ENCODE measurements at places on chromosomes 4 and X.

DNA sequence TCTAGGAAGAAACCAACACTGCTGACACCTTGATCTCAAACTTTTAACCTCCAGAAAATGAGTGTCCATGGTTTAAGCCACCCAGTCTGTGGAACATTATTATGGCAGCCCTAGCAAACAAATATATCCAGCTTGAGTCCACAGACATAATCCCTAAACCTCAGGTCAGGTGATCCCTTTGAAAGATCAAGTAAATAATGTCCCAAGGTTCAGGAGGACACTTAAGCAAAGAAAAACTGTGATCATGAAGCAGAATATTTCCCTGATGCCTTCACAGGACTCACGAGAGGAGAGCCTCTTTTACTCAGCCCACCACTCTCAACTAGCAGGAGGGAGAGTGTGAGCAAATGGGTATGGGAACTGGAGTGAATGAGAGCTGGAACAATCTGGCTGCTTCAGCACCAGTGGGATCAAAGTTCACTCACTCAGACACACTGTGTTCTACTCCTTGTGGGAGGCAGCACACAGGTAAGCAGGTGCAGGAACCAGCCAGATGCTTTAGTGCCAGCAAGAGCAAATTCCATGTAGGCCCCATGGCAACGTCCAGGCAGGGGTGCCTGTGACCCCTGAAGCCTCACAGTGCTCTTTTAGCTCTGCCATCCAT lies 608.4 kb downstream of the RAB28 start:
- DNase-seq = no peak

DNA sequence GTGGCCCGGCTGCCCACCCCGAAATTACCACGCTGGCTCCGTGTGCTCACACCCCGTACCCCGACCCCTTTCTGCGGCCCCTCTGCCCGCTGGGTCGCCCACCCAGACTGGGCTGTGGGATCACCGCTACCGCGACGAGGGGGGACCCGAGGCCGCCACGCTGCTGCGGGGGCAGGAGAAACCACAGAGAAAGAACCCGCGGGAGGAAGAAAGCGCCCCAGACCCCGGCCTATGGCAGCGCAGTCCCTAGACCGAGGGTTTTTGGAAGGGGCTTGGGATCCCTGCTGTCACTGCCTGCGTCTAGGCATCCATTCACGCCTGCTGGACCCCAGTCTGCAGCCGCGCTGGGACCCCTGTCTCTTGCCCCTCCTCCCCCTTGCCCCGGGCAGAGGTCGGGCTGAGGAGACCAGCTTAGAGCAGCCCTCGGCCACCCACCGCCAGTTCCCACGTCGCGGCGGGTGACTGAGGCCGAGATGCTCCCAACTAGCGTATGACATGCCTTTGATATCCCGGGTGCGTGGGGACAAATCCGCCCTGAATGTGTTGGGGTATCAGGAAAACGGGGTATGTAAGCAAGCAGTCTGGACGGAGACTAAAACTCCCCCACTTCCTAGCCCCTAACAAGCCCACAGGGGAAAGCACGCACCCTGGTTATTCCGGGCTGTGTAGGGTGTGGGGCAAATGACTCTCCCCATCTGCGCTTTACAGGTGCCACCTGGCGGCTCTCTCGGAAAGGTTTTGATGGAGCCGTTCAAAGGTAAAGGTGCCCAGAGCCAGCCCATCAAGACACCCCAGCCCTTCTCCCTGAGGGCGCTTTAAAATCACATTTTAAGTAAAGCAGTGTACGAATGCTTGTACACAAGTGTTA lies 862 bp upstream of the INPP4B start:
- peak; percentile 86 for DNase-seq

DNA sequence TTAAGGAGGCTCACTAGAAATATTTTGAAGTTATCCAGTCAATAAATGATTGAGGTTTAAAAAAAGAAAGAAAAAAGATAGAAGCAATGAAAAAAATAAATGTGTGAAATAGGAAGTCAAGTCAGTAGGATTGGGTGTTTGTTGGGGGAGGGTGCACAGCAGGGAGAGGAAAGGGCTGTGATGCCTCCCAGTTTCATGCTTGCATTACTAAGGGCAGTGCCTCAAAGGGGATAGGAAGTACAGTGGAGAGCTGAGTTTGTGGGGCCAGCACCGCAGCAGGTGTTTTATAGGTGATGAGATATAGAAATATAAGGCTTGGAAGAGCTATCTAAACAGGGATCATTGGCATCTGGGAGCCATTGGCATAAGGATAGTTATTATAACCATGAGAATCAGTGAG lies 919.2 kb downstream of the STIM2 start:
- DNase-seq = no peak

GRCh38 chrX:132948648-132949260 lies 9.7 kb downstream of the HS6ST2 start:
- DNase-seq = no peak

- DNase-seq = no peak
Observed at GRCh38 chr4:94333866-94334265, 8.8 kb downstream of the HPGDS start.

- DNase-seq = no peak
Observed at GRCh38 chr4:177673985-177674489, 231.8 kb upstream of the AGA start.

- peak; percentile 52 for DNase-seq
Observed at GRCh38 chrX:140918398-140919038, 83.9 kb upstream of the SPANXB1 start.

- DNase-seq = peak; percentile 94
Observed at GRCh38 chrX:10769696-10770619, 149.6 kb upstream of the MID1 start.

- no peak for DNase-seq
Observed at GRCh38 chr4:172865103-172865502, 303.5 kb upstream of the GALNT7 start.

DNA sequence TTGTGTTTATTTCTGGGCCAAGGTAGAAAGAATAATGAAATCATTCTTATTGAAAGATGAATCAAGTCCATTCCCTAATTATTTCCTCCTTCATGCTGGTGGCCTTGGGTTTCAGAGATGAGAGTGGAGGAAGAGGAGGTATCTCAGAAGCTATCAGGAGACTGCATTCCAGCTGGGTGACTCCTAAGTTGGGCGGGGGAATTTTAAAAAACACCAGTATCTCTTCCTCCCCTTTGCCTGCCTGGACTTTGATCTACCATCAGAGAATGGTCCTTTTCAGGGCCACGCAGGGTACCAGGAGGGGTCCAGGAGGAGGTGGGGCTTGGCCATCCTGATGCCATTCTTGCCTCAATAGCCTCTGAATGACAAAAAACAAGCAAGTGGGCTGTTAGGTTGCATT lies 104.4 kb downstream of the ASMT start:
- no peak for DNase-seq

DNA sequence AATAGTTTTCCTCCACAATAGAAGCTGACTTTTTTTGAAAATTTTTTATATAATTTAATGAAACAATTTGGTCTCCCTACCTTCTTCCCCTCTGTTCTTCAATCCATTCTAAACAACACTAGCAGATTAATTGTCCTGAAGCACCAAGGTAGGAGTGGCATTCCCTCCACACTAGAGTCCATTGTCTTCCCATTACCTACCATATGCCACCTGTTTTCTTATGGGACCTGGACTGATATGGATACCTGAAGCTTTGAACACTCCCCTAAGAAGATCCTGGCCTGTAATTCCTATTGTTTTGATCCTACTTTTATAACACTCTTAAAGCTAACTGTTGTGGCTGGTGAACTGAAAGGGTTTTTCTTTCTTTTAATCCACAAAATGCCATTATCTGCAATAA lies 92.0 kb downstream of the APBB2 start:
- peak; percentile 3 for DNase-seq

GRCh38 chr4:181597766-181598165 lies 645.4 kb upstream of the TENM3 start:
- DNase-seq = peak; percentile 27

- peak; percentile 82 for DNase-seq
Observed at GRCh38 chr4:89674876-89675459, 162.0 kb downstream of the SNCA start.

DNA sequence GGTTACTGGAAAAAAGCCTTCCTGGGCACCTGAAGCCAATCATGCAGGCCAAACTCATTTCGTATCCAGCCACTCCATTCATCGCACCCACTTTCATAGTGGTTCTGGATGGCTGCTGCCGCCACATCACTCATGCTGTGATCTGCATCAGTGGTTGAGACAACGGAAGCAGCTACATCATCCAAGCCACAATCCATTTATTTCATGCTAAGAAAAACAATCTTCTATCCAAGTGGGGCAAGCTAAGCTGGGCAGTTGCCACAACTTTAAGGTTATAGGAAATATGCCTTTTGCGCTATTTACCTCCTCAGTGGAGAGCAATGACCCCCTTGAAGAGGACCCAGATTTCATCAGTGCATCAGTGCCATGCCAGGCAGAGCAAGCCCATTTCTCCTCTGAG lies 124.6 kb downstream of the GRIA3 start:
- no peak for DNase-seq

DNA sequence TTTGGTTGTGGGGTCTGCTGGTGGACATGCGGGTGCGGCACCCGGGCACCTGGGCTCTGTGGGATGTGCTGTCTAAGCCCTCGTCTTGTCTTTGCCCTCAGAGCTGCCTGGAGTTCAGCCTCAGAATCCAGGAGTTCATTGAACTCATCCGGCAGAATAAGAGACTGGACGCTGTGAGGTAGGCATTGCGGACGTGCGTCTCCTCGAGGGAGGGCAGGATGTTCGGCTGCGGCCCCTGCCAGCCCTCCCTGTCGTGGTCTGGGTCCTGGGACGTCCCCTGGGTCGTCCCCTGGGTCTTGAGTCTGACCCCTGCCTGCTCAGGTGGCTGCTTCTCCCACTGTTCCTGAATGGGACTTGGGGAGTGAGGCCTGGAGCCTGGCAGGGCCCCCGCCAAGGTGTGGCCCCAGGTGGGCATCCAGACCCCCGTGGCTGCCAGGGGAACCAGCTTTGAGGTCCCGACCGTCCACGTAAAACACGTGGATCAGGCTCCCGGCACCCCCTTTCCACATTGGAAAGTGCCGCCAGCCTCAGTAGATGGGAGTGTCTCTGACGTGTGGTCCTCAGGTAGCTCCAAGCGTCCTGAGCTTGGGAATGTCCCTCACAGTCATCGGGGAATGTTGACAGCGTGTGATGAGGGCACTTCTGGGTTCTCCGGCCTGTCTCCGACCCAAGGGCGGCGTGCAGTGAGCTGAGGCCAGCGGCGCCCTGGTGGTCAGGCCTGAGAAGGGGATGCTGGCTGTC lies 19.3 kb upstream of the UVSSA start:
- no peak for DNase-seq

DNA sequence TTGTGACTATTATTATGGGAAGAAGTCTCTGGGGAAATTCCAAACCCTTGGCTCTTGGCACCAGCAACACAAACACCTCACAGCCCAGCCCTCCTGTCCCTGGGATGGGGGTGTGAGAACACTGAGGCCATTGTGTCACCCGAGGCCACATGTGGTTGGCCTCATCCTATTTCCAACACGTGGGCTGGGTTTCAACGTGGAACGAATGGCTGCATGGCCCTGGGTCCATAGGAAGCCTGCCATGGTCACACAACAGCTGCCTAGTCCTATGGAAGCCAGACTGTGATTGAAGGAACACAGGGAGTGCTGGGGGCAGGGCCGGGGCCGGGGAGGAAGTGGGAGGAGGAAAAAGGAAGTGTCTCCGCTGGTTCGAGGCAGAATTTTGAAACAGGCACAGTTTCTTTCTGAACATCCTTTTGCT lies 10.0 kb downstream of the CLCN4 start:
- no peak for DNase-seq
